WTC11 (cell line): ENCODE measurements at places on chromosomes 4 and X.

DNA sequence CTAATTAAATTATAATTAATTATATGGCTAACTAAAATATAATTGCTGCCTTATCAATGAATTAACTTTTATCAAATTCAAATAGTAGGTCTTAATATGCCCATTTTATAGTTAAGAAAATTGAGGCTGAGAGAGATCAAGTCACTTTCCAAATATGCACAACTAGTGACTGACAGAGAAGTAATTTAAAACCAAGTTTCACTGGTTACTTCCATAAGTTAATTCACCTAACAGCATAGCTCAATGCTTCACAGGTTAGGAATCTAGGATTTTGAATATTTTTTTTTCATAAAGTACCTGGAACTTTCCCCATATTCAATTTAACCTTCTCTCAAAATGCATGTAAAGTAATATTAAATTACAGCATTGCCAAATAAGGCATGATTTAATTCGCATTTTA, 134.4 kb upstream of the VEGFC start:
- DNase-seq, result no peak

- DNase-seq, result no peak
Observed at GRCh38 chr4:57172065-57172464, 61.9 kb upstream of the IGFBP7 start.

DNA sequence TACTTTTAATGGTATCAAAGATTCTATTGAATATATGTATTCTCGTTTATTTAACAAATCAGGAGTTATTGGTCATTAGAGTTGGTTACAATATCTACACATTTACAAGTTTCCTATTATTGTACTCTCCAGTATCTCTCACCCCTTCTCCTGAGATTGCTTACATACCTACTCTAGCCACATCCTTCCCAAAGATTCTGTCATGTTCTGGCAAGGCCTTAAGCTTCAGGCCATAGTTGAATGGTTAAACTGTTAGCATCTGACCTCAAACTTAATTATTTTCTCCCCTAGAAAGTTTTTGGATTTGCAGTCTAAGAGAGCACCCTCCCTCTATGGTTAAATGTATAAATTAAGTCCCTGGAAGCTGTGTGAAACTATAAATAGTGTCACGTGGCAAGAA, 784.2 kb downstream of the GLUD2 start:
- DNase-seq, result no peak

DNA sequence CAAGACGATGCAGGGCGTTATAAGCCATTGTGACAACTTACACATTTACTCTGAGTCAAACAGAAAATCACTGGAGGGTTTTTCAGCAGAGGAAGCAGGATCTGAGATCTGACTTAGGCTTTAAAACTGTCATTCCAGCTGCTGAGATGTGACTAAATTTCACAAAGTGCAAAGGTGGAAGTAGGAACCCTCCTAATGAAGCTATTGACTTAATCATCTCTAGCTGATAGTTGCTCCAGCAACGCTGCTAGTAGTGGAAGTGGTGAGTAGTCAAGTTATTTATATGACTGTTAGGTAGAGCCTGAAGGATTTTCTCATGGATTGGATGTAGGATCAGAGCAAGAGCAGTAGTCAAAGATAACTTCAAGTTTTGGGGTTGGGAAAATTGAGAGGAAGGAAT, 218.6 kb downstream of the GRID2 start:
- DNase-seq, result no peak
